ENCODE measurements at places on chromosomes 16 and 17.

- no peak for DNase-seq
Observed at GRCh38 chr17:82600731-82601446, 47.4 kb downstream of the WDR45B start.

DNA sequence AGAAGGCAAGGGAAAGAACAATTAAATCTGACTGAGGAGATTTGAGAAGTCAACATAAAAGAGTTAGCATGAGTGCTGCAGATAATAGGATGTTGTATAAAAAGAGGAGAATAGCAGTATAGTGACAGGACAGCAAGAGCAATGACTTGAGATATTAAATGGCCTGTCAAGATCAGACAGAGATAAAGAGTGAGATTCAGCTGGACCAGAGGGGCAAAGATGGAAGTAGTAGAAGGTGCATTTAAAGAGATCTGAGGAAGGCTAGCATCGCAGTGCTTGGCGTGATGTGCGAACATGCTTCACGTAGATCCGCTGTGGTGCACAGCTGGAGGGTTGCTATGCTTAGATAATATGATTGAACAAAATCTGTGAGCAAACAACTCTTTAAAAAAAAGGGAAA lies 1422.6 kb upstream of the CDH8 start:
- DNase-seq, result no peak

DNA sequence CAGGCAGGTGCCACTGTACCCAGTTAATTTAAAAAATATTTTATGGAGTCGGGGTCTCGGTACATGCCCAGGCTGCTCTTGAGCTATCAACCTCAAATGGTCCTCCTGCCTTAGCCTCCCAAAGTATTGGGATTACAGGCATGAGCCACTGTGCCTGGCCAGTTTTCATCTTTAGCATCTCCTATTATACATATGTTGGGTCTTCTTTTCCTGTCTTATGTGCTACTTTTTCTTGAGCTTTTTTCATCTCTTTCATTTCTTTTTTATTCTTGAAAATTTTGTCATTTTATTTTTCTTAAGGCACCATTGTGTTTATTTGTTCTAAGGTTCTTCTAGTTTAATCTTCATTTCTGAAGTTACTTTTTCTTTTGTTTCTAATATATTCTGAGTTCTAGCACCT lies 20.7 kb downstream of the BANP start:
- DNase-seq, result no peak

- no peak for DNase-seq
Observed at GRCh38 chr17:8117980-8118768, at the start of gene ALOXE3. TSS of gene ALOXE3 (minus strand) at chr17:8118514. CDS start at chr17:8117990, 524 bp downstream.

- DNase-seq, result no peak
Observed at GRCh38 chr16:68539711-68540239, 684 bp downstream of the ZFP90 start.

DNA sequence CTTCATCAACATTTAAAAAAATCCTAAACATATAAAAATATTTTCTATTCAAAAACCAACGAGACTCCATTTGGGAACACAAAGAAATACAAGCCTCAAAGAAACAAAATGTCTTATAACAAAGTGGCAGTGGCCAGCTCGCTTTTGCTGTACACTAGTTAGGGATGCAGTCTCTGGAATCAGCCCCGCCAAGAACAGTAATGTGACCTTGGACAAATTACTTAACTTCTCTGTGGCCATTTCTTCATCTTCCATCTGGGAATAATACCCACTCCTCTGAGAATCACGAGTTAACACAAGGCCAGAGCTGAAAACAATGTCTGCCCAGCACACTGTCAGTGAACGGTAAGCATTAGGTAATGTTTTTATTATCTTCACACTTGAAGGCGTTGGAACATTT lies 5.6 kb downstream of the STAT5B start:
- DNase-seq, result no peak

DNA sequence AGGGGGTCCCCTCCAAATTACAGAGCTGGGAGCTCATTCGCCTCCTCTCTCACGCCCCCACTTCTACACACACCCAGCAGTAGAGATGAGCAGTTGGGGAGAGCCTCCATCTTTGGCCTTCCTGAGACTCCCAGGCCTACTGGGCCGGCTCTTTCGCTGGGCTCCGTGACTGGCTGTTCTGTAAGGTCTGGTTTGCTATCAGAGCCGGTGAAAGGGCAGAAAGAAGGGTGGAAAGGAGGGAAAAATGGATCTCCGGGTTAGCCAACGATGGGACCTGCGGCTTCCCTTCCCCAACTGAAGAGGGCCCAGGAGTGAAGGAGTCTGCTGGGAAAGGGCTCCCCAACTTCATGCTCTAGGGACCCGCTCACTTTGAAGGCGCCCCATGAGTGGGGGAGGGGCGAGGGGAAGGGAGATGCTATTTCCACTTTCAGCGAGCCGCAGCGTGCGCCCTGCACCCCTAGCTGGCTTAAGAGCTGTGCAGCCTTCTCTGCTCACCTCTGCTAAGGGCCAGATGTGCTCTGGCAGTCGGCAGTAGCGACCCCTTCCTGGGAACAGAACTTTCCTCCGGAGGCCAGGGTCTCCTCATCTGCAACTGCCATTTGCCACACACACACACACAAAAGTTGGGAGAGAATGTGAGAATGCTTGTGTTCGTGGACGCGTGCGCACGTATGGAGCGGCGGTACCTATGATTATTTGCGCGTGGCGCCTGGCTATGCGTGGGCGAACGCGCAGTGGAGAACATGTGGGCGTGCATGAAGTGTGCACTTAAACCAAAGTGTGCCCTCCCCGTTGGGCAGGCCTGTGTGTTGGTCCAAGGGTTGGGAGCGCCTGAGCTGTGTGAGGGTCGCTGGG lies 2.9 kb upstream of the FOXF1 start:
- DNase-seq, result no peak

- DNase-seq, result no peak
Observed at GRCh38 chr17:47744168-47745036, 11.4 kb downstream of the TBX21 start.

- DNase-seq, result no peak
Observed at GRCh38 chr16:30769379-30770089, 7.4 kb downstream of the RNF40 start.

Data from NCI-H2171 (cell line).